Activated naive CD4-positive, alpha-beta T cell (primary cell): ENCODE measurements at places on chromosomes 1 and 21.

DNA sequence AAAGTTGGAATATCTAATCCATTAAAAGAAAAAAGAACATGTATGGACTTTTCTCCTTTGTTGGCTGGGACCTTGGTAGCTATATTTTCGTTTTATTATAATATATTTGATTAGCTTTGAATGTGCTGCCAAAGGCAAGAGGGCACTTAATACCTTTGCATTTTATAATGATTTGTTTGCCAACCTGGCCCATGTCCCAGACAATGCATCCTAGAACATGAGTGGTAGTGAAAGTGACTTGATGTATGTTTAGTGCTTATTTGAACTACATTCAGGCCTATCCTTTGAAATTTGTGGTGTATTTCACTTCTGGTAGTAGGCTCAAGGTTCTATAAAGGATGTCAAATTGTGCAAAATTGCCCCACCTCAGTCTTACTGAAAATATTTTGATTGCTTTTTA lies 25.9 kb downstream of the CACHD1 start:
- DNase-seq = no peak

- DNase-seq = no peak
Measured at GRCh38 chr21:43369124-43369523, 57.8 kb downstream of the SIK1 start.

DNA sequence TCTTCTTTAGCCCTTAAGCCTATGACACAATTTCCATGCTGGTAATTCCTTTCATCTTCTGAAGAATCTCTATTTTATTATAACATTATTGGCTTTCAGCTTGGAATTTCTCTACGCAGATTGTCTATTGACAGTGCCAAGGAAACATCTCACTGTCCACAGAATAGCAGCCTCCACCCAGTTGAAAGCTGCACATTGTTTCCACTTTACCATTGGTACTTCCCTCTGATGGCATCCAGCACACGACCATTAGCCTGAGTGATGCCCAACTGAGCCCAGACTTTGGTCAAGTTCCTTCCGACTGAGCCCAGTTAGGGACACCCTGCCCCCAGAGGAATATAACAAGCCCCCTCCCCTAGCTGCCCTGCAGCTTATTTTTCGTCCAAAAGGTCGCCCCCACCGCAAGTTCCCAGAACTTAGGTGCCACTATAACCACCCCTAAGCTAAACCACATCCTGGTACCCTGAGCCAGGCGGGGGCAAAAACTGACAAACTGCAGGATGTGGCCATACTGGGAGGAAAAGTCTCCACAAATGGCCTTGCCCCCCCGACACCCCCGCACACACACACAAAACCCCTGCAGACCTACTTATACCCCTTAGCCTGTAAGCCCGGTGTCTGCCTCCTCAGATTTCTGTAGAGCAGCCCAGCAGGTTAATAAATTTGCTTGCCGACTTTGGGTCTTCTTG lies 13.2 kb downstream of the GBP5 start:
- no peak for DNase-seq

DNA sequence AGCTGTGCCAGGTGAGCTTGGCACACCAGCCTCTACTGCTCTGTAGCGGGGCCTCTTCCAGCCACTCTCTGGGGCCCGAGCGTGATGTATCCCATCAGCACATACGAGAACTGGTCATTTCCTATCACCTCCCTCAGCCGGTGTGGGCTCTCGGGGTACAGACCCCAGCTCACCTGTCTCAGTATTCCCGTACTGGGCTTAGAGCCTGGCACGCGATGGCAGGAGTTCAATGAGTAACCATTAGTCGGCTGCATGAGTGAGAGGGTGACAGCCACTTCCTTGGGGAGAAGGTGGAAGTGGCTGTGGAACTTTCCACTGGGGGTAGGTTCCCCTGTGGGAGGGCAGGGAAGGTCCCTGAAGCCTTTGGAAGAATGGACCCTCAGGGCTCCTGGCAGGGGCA lies 46.1 kb downstream of the ECE1 start:
- no peak for DNase-seq

DNA sequence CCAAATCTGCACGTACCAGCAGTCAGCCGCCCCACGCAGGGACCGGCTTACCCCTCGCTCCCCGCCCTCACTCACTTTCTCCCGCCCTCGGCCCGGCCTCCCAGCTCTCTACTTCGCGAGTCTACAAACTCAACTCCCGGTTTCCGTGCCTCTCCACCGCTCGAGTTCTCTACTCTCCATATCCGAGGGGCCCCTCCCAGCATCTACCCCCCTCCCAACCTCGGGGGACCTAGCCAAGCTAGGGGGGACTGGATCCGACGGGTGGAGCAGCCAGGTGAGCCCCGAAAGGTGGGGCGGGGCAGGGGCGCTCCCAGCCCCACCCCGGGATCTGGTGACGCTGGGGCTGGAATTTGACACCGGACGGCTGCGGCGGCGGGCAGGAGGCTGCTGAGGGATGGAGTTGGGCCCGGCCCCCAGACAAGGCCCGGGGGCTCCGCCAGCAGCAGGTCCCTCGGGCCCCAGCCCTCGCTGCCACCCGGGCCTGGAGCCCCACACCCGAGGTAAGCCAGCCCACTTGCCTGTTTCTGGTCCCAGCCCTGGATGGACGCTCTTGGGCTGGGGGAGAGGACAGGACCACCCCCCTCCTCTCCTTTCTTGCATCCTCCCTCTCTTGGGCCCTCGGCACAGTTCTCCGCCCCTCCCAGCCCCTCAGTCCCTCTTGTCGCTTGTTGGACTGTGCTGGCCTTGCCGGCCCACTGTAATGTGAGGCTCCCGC lies at the start of gene ARTN:
Gene ARTN (plus strand): TSS at position 416 of the 715 bp plus-strand sequence. CDS start 1,856 bp downstream, outside the sequence.
- DNase-seq = no peak

GRCh38 chr1:7322283-7322785 lies 448.8 kb upstream of the VAMP3 start:
- no peak for DNase-seq

- no peak for DNase-seq
Measured at GRCh38 chr1:95948023-95948422, 714.0 kb downstream of the RWDD3 start.

DNA sequence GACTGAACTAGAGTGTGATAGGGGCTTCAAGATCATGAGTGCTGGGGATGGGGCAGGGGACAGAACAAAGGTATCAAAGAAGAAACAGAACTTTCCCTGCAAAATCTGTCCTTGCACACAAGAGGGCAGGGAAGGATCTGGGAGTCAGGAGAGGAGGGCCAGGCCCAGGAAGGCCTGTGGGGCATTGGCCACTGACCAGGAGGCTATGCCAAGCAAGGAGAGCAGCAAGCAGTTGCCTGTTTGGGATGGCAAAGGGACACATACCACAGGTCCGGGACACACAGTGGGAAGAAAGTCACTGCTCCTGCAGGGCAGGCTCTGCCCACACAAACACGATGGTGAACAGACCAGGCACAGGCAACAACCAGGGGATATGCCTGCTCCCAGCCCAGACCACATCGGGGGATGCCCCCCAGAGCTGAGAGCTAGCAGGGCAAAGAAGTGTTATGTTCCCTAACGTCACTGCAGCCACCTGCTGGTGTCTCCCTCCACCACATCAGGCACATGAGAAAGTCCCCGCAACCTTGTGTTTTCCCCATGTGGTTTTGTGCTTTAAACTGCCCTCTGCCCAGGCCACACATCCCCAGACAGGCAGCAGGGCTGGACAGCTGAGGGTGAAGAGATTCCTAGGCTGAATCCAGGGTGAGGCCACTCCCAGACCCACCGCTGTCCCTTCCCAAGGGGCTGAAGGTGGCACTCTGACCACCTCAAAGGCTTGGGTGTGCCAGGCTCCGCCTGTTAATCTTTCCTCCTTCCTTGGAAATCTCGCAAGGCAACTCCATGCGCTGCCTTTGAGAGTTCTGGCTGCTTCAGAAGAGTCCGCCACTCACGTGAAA lies 53.6 kb downstream of the KIF21B start:
- no peak for DNase-seq

DNA sequence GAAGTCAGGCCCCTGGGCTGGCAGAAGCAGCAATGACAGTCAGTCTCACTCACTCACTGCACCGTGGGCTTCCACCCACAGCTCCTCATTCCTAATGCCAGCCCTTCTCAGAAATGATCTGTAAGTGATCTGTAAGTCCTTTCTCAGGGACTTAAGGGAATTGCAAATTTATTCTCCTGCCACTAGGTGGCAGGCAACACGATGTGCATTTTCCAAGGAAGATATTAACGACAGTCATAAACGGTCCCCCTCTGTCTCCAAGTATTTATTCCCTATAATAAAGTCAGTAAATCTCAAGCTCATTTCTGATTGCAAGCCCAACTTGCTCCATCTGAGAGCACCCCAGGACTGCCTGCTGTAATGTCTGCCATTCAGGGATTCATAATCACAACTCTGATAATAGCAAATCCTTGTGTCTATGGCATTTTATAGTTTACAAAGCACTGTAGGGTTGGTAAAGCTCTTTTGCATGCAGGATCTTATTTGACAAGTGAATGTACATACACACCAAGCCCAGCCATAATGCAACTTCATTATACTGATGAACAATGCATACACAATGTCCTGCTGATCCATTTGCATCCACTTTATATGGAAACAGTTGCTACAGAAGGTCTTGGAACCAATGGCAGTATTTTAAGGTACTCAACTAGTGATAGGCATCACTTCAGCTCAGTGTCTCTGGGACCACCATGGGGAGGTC lies 380.5 kb upstream of the CAMK1G start:
- no peak for DNase-seq

- no peak for DNase-seq
Measured at GRCh38 chr1:14057640-14058039, 357.7 kb downstream of the PRDM2 start.

GRCh38 chr1:181483285-181484195 lies at the start of gene CACNA1E:
TSS of gene CACNA1E (plus strand) at chr1:181483517. CDS start at chr1:181483745, 228 bp downstream.
- no peak for DNase-seq

DNA sequence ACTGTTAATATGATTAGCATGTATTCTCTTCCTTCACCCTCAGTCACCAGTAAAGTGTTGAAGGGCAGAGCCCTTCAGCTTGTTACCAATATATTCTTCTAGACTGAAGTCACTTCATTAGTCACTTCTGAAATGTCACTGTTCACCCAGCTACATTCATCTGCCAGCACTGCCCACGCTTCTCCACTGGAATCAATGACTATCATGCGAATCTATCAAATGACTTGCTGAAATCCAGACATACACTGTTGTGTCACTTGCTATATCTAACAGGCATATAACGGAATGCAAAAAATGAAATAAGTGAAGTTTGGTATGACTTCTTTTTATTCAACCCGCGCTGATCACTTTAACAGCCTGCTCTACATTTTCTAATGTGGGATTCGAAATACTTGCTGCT lies 16.1 kb downstream of the FH start:
- DNase-seq = no peak

GRCh38 chr1:180909462-180909976 lies 3.2 kb upstream of the KIAA1614 start:
- no peak for DNase-seq

DNA sequence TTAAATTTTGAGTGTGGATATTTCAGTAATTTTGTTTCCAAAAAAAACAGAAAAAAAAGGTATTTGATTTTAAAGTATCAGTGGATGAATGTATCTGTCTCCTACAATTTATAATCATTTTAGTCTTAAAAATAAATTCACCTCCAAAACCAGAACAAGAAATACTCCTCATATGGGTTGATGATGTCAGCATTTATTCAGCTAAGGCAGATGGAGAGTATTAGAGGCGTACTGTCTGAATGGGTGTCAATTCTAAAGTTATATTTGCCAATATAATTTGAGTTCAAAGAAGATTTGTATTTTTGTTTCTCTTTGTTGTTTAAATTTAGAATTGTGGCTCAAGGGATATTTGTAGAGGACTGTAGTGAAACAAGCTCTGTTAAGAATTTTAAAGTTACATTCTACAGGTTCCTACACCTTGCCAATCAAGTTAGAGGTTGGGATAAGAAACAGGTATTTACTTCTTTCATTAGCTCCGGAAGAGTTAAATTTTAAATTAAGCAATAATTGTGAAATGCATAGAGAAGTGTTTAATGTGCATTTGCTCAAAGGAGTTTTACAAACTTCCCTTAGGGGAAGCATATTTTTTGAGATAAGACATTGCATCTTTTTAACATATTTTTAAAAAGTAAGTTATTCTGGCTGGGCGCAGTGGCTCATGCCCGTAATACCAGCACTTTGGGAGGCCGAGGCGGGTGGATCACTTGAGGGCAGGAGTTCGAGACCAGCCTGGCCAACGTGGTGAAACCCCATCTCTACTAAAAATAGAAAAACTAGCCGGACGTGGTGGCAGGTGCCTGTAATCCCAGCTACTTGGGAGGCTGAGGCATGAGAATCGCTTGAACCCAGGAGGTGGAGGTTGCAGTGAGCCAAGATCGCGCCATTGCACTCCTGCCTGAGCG lies 1.2 kb downstream of the PLA2G4A start:
- DNase-seq = no peak

DNA sequence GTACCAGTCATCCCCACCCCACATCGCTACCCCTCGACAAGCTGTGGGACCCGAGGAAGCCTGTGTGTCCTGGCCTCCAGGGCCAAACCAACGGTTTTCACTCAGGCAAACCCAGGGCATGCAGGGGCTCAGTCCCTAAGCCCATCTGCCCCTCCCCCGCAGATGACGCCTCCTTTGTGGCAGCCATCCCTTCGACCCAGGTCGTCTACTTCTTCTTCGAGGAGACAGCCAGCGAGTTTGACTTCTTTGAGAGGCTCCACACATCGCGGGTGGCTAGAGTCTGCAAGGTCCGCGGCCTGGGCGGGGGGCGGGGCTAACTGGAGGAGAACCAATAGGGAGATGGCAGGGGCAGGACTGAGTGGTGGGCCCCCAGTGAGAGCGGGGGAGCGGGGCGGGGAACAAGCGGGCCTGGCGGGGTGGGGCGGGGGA lies 7.4 kb downstream of the SEMA4A start:
- DNase-seq = no peak

- DNase-seq = no peak
Measured at GRCh38 chr1:2587071-2587859, 688 bp downstream of the PRXL2B start.

DNA sequence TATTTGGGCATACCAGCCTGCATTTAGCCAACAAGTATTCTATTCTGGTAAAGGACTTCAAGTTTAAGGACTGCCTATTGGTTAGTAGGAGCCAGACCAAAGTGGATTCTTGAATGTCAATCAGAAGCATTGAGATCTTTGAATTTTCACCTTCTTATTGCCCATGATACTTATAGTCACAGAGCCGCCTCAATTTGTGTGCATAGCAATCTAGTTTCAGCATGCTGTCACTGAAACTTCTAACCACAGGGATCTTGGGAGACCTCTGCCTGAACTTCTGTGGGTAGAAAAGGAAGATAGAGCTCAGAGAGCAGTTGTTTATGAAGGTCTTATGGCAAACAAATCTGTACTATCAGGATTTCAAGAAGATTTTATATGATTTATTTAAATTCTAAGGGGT lies 501.4 kb upstream of the USP24 start:
- DNase-seq = no peak

GRCh38 chr21:35530766-35531165 lies 481.7 kb upstream of the RUNX1 start:
- DNase-seq = no peak

- no peak for DNase-seq
Measured at GRCh38 chr1:1631782-1632420, at the start of gene MMP23B. TSS of gene MMP23B (plus strand) at chr1:1632173. CDS start at chr1:1632219, 46 bp downstream.

GRCh38 chr21:18819507-18819906 lies 415.9 kb upstream of the TMPRSS15 start:
- no peak for DNase-seq

DNA sequence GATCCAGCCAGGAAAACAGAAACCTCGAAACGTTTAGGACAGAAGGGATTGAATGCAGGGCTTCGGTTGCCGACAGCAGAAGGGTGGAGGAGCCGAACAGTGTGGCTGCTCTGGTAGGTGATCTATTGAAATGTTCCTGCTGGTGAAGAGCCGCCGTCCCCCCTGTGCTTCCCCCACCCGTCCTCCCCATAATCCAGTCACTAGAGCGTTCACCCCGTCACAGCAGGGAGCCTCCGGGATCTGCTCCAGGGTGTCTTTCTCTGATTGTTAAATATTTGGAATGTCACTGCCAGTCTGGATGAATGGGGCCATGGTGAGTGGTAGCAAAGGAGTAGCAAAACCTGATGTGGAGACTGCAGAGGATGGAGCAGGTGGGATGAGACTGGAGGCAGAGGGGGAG lies 255.1 kb upstream of the CSF3R start:
- no peak for DNase-seq
